Fibroblast of upper back skin (primary cell): ENCODE measurements at places on chromosomes 16 and 17.

DNA sequence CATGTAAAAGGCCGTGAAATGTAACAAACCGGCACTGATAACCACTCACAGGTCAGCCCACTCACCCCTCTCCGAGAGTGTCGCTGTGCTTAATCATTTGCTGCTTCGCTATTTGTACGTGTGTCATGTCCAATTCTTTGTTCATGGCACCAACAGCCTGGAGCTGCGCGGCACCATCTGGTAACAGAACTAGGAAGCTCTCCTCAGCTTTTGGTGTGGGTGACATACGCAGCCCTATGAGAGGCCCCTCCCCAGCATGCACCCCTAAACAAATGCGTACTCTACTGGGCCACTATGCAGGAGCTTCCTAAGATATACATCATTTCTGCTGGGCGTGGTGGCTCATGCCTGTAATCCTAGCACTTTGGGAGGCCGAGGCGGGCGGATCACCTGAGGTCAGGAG lies 2.3 kb upstream of the PECAM1 start:
- DNase-seq, result no peak

- DNase-seq, result no peak
These were observed 43.5 kb downstream of the MRPS23 start for GRCh38 chr17:57806167-57806830.

DNA sequence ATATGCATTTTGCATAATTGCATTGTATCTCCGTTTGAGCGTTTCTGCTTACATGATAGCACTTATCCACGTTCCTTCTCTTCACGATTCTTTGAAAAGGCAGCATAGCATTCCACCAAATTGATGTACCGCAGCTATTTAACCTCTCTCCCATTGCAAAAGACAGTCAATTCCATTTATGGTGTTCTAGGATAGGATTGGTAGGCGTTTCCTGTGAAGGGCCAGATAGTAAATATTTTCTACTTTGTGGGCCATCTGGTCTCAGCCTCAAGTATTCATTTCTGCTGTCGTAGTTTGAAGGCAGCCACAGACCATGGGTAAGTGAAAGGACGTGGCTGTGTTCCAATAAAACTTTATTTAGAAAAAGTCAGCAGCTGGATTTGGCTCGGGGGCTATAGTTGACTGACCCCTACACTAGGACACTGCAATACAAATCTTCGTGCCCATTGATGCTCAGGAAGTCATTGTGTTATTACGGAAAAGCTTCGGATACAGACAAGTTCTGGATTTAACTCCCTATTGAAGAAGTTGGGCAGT lies 10.1 kb downstream of the SNX29 start:
- DNase-seq, result peak; percentile 29

- no peak for DNase-seq
These were observed 25.5 kb downstream of the RAB11FIP3 start for GRCh38 chr16:450785-451512.

- no peak for DNase-seq
These were observed 76.0 kb downstream of the CMIP start for GRCh38 chr16:81520560-81521135.

GRCh38 chr17:42097691-42098631 lies at the start of gene ZNF385C:
Gene ZNF385C (minus strand): TSS chr17:42098473. CDS start chr17:42063056, 35,417 bp downstream.
- no peak for DNase-seq

GRCh38 chr17:56298846-56299245 lies 145.6 kb downstream of the ANKFN1 start:
- DNase-seq, result no peak

GRCh38 chr16:8098947-8099512 lies 491.3 kb downstream of the TMEM114 start:
- DNase-seq, result no peak
